ENCODE measurements at places on chromosomes 11 and 22.

DNA sequence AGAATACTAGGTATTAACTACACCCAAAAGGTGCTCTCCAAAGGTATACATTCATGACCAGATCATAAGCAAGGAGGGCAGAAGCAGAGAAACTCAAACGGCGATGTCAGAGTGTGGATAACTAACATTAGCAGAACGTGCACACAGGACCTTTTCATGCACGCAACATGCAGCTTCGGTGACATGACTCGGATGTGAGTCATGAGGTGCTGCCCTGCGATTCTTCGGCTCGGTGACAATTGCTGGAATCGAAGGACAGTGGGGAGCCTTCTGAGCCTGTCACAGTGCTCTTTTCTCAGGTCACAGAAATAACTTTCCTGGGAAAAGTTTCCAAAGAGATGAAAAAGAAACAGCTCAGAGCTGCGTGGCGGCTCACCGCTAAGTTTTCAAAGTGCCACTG lies 418.5 kb upstream of the SYN3 start:
- peak; percentile 41 for DNase-seq

DNA sequence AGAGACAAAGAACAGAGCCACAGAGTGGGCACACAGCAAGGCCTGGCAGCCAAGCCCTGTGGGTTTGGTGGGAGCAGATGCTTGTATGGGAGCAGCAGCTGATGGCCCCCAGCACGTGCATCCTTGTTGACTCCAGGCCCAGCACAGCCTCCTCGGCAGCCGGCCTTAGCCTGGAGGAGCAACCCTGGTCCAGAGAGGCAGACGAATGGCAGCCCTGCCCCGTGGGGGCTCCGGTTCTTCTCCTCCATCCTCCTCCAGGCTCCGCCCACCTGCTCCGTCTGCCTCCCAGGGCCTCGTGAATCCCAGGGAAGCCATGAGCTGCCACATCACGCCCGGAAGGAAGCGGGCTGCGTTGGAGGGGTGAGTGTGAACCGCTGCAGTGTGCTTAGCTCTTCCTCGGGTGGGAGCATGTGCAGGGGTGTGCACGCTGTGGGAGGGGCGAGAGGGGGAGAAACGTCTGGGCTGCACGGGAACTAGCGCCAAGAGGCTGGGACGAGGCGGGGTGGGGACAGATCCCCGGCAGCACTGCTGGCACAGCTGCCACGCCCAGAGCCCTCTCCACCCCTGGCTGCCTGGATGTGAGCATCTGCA lies 36.3 kb upstream of the JAM3 start:
- DNase-seq = no peak

DNA sequence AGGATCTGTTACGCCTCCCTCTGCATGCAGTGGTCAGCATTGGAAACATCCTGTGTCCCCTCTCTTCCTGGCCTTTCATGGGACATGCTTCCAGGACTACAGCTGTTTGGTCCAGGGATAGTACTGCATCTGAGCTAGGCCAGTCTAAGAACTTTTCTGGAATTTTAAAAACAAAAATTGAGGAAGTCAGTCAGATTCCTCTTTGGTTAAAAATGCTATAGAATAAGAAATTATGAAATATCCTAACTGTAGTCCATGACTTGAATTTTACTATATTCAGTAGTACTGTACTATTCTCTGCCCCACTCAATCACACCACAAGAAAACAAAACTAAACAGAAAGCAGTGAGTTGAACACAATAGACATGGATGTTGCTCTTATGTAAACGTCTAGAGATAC lies 201.0 kb upstream of the CADM1 start:
- no peak for DNase-seq

DNA sequence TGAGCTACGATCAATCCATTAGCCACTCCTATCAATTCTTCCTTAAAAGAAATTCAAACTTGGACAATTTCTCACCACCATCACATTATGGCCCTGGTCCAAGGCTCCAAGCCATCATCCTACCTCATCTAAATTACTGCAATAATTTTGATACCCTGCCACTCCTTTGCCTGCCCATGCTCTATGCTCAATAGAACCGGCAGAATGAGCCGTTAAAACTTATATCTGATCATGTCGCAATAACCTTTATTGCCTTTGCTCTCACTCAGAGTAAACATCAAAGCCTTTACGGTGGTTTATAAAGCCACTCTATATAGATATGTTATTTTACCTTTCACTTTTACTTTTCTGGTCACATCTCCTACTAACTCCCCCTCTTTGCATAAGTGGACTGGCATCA lies 2392.1 kb upstream of the RAG2 start:
- DNase-seq = no peak

DNA sequence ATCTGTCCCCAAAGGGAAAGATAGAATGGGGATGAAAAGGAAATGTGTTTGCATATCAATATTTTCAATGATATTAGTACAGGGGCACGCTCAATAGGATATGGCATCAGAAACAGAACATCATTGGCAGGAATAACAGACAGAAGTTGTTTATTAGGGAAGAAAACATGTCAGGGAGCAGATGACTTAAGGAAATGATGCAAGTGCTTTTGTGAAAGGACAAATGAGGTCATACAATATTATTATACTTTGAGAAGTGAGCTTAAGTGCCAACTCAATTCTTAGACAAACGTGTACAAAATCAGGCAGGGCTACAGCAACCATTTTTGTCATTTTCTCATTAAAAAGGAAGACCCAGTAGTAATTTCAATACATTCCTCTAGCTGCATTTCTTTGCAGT lies 388.4 kb downstream of the SOX6 start:
- no peak for DNase-seq

GRCh38 chr22:28051787-28052356 lies 132.8 kb upstream of the PITPNB start:
- DNase-seq = peak; percentile 58
